ENCODE measurements at places on chromosomes 3 and 15.

- DNase-seq: no peak
Measured at GRCh38 chr15:49827311-49827710, 206.5 kb downstream of the DTWD1 start.

DNA sequence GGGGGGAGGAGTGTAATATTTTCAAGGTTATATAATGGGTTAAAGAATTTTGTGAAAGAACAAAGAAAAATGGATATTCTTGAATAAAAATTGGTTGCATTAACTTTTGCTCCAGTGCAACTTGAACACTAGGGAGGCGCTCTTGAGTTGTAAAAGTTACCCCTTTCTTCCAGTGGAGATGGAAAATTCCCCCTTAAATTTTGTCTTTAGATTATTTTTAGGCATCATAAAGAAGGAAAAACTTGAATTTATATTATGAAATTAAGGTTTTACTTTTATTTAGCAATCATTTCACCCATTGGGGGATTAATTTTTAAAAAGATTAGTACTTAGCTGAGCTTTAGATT is 550 bp upstream of the CHD2 start:
- DNase-seq: no peak

GRCh38 chr15:88382482-88382983 is 84.7 kb downstream of the MRPL46 start:
- DNase-seq: no peak

- DNase-seq: no peak
Measured at GRCh38 chr15:77287385-77287784, 132.5 kb downstream of the PEAK1 start.

GRCh38 chr3:152021951-152022461 is 148.6 kb downstream of the SUCNR1 start:
- no peak for DNase-seq

- no peak for DNase-seq
Measured at GRCh38 chr15:62857411-62857853, 185.1 kb upstream of the TPM1 start.

DNA sequence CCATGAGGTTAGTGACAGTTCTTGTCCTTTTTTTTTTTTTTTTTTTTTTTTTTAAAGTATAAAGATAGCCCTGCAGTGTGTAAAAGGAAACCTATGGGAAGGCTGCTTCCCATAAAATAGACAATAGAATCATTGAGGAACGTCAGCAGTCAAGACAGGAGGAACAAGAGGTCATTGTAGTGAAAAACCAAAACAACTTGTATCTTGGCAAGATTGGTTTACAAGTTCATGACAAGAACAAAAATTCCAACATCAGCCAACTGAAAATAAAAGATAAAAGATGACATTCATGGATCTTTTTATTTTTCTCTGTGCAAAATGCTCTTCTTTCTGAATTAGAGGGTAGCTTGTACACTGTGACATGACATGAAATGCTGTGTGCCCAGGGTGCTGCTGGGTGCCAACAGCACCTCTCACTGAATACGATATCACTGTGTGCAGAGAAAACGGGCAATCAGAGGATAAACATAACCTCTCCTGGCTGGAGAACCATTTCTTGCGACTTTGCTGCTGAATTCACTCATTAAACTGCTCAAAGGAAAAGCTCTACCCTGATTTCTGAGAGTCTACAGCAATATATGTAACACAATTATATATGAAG is 30.1 kb upstream of the IP6K2 start:
- DNase-seq: no peak

Measured in stimulated activated CD8-positive, alpha-beta memory T cell treated with anti-CD3 and anti-CD28 coated beads, Interleukin-15, amount 100 ng/mL, for 4 hours (primary cell).